ENCODE measurements at places on chromosomes 2 and 18. TPM values are rescaled to one million over a fixed set of nuclear protein-coding genes. Genes with fewer than 3 reads are reported as not detected.

DLX2 gene
- not detected for total RNA-seq

FABP1 gene
- 1.3 TPM for total RNA-seq

ACMSD gene
- not detected for total RNA-seq

HOXD11 gene
- total RNA-seq = 1.3 TPM

- no peak overlapping the region for H3K27ac ChIP-seq
- H3K4me3 ChIP-seq = no peak overlapping the region
- no peak for DNase-seq
These were observed 80.8 kb downstream of the KIF5C start for GRCh38 chr2:148955798-148956197.

- H3K27ac ChIP-seq = peak overlapping the region; percentile 8
- no peaks in the 10 kb centered on the region for H3K36me3 ChIP-seq
- H3K4me1 ChIP-seq = peaks cover 21% of the 10 kb centered on the region
- H3K27me3 ChIP-seq = no peaks in the 10 kb centered on the region
These were observed 55.5 kb upstream of the EML6 start for GRCh38 chr2:54667726-54668650.

GRCh38 chr18:24054130-24054529, 39.6 kb downstream of the TTC39C start:
- no peaks in the 10 kb centered on the region for H3K36me3 ChIP-seq
- peaks cover 11% of the 10 kb centered on the region for H3K4me1 ChIP-seq
- no peak overlapping the region for H3K27ac ChIP-seq
- DNase-seq = no peak

DNA sequence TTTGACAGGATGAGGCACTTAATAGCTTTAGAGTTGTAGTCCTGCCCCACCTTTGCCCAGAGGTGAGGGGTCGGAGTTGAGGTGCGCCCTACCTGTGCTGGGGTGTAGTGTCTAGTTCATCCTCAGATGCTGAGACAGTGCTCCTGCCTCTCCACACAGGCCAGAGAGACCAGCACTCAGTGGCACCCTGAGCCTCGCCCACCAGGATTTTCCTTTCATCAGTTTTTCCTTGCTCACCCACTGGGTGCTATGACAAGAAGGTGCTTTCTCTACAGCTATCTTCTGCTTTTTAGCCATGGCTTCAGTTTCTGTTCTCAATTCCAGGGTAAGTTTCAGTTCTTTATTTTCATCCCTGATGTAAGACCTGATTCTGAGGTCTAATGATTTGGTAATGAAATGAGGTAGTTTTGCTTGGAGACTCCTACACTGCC, 16.8 kb upstream of the TMEM131 start:
- H3K27me3 ChIP-seq = no peaks in the 10 kb centered on the region
- peaks cover 7% of the 10 kb centered on the region for H3K4me1 ChIP-seq
- no peaks in the 10 kb centered on the region for H3K36me3 ChIP-seq
- H3K4me3 ChIP-seq = no peak overlapping the region
- DNase-seq = no peak
